Skin of body (tissue), 3 donors: ENCODE measurements at places on chromosomes 12 and 14. TPM values are rescaled to one million over a fixed set of nuclear protein-coding genes. Genes with fewer than 3 reads are reported as not detected.

DNA sequence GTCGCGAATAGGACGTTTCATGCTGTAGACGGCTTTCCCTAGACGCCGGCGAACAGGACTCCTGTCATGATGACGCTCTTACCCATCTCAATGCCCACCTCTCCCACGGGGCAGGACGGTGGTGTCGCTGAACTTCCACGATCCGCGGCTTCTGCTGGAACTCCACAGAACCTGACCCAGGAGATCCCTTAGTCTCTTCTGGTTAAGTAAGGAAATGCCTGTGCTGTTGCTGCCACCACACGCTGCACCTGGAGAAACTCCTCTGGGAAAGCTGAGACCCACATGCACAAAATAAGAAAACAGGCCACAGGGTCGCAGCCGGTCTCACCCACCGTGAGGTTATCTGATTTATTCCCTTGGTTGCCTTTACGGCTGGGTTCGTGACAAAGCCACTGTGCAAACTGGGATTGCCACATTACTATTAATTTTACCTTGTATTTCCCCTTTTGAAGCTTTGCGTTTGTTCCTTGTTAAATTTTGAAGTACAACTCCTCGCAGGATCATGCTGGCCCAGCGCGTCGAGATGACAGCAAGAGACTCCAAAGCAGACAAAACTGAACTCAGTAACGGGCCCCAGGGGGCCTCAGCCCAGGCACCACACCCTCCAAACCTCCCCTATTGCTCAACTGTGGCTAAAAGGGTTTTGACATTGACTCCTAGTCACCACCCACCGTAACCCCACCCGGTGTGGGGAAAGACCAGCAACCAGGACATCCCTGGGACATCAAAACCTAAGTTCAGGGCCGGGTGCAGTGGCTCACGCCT lies 9.2 kb upstream of the MMP17 start:
- no peak for DNase-seq

DNA sequence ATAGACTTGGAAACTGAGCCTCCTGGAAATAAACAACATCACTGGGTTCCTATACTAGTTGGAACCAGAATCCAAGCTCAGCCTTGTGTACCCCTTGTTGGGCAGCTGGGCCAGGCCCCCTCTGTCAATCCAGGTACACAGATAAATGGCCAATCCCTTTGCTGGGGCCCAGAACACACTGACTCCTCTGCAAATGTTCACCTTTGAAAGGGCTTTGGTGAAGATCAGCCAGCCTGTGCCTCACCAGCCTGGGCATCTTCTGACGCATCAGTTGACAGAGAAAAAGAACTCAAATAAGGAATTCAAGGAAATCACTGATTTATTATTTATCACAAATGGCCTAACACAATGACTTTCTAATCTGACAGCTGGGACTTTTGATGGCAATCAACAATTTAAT lies 1090.2 kb downstream of the BCL11B start:
- DNase-seq = no peak

TMEM253 gene
- 0.39 TPM for total RNA-seq

- no peak for DNase-seq
These were observed 135.4 kb upstream of the MDM1 start for GRCh38 chr12:68467514-68467913.

- DNase-seq = no peak
These were observed 205.8 kb downstream of the ANO6 start for GRCh38 chr12:45421736-45422135.
